Activated CD4-positive, alpha-beta T cell treated with anti-CD3 and anti-CD28 coated beads, Interleukin-2, amount 10 ng/mL, durations not matched to agents 24 days and 14 days (primary cell): ENCODE measurements at places on chromosomes 11 and 22.

GRCh38 chr11:50182486-50182885, 149.8 kb downstream of the OR4C45 start:
- no peak for DNase-seq

DNA sequence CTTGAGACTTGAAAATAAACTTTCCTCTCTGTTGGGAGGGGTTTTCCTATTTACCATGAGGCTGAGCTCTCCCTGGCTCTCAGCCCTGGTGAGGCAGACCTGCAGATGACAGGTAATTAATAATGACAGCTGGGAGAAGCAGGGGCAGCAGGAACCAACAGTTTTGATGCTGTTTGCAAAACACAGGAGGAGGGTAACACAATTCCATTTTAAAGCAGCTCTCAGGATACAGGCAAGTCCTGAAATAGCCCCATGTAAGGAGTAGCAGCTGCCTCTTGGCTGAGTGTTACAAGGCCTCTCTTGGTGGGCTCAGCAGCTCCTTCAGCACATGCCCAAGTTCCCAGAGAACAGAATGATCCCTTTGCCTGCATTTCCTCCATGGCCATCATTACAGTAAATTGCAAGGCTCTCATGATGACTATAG, 13.3 kb downstream of the PARVA start:
- DNase-seq = no peak

DNA sequence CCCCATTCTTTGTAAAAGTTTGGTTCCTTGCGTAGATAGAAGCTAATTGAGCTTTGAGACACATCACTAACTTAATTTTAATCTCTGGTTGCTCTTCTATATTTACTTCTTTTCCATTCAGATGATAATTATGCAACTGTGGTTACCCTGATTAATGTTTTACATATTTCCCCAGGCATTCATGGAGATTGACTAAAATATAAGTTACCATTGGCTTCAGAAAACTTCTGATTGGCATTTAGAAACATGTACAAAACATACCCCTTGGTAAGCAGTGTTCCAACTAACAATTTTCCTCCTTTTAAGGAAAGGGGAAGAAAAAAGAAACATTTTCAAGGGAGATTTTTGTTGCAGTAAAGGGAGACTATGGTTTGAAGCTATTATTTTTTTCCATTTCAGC, 43.9 kb downstream of the FAT3 start:
- no peak for DNase-seq

DNA sequence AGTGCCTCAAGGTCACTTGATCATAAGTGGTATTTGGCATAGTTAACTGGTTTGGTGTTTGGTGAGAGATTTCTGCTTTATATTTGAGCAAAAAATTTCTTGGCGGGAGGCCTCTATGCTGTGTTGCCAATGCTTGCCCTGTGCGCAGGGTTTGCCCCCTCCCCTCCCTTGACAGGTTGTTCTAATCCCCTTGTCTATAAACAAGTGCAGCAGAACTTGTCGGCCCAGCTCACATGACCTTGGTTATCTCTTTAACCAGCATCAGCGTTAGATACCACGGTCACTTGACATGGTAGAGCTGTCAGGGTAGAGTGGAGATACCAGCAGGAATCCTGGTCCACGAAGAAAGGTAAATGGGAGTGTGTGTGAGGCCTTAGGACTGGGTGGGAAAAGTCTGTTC, 35.6 kb downstream of the MARK2 start:
- DNase-seq = no peak

DNA sequence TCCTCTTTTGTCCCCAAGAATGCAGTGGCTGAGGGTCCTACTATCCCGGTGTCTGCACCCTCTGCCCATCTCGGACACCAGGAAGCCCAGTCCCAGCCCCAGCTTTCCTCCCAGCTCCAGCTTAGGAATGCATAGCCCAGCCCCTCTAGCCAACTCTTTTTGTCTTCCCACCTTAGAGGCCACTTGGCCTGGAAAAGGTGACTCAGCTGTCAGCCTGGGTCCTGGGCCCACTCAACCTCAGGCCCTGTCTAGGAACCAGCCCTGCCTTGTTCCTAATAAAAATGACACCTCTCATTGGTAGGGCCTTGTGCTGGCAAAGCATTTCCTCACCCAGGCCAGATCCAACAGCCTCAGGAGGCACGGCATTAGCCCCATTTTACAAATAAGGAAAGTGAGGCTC, 28.2 kb downstream of the PDE2A start:
- DNase-seq = no peak

DNA sequence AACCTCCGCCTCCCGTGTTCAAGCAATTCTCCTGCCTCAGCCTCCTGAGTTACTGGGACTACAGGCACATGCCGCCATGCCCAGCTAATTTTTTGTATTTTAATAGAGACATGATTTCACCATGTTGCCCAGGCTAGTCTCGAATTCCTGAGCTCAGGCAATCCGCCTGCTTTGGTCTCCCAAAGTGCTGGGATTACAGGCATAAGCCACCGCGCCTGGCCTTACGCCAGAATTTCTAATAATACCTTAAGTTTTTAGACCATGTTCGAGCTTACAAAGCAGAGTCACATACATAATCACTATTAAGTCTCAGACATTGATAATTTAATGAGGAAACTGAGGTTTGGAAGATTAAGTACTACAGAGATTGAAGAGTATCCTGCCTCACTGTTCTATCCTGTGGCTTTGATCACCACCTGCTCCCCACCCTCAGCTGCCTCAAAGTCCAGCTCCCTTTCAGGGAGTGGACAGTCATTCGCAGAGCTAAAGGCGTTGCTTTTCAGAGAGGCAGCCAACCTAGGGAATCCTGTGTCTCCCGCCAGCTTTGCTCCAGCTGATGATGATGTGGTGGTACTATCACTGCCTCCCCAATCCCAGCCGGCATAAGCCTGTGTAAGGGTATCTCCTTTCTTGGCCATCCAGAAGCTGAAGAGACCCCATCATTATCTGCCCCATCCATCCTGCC, 7.7 kb downstream of the UBASH3B start:
- no peak for DNase-seq

GRCh38 chr22:24070553-24070952, 59.4 kb downstream of the CABIN1 start:
- DNase-seq = no peak

DNA sequence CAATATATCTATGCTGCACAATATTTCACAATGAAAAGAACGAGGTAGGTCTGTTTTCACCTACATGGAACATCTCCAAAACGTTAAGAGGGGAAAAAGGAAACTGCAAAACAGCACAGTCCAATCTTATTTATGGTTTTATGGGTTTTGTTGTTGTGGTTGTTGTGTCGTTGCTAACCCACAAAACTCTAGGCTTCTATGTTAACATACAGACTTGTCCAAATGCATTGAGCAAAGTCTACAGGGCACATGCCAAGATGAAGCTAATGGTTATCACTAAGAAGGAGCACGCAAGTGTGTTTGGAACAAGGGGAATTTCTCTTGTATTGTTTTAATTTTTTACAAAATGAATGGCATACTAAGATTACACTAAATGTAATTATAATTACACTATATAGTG, 48.6 kb downstream of the AHNAK start:
- no peak for DNase-seq

- no peak for DNase-seq
These were observed 150.9 kb upstream of the THY1 start for GRCh38 chr11:119573858-119574257.
